ENCODE measurements at places on chromosomes 5 and 9. TPM values are rescaled to one million over a fixed set of nuclear protein-coding genes. Genes with fewer than 3 reads are reported as not detected.

The TTC23L gene
- total RNA-seq, result not detected

The OR1B1 gene
- total RNA-seq, result not detected

The GADD45G gene
- total RNA-seq, result 16.6 TPM

The PFN3 gene
- total RNA-seq, result not detected

The THOC3 gene
- total RNA-seq, result 11.2 TPM

The TEX48 gene
- total RNA-seq, result not detected

The DAPK1 gene
- total RNA-seq, result 2.7 TPM

The SLC36A2 gene
- total RNA-seq, result 37.4 TPM

The IFNA2 gene
- not detected for total RNA-seq

The SPINK13 gene
- not detected for total RNA-seq

The INSL6 gene
- not detected for total RNA-seq

The PKD2L2 gene
- total RNA-seq, result 1.3 TPM

The TICAM2 gene
- 2.1 TPM for total RNA-seq

The CDX1 gene
- not detected for total RNA-seq

The CENPP gene
- 5.9 TPM for total RNA-seq

The QRFP gene
- total RNA-seq, result not detected

The CFAP157 gene
- total RNA-seq, result not detected

The DPYSL3 gene
- total RNA-seq, result 26.8 TPM

The PWWP2A gene
- total RNA-seq, result 7.3 TPM

The SLC6A18 gene
- not detected for total RNA-seq

The CDC25C gene
- total RNA-seq, result not detected

The WNK2 gene
- total RNA-seq, result 35.5 TPM

The SSNA1 gene
- total RNA-seq, result 56.7 TPM

The PHF24 gene
- total RNA-seq, result 0.04 TPM

The IRX1 gene
- not detected for total RNA-seq

The GPX8 gene
- total RNA-seq, result 1.9 TPM

The FCN2 gene
- not detected for total RNA-seq

The GRXCR2 gene
- total RNA-seq, result not detected

The REEP2 gene
- 6.6 TPM for total RNA-seq

The TAF11L10 gene
- not detected for total RNA-seq

The CATSPER3 gene
- total RNA-seq, result 1.8 TPM

The CCL27 gene
- 0.50 TPM for total RNA-seq

The ALAD gene
- total RNA-seq, result 29.0 TPM

The UGT3A2 gene
- not detected for total RNA-seq

The CCL28 gene
- 0.17 TPM for total RNA-seq

The GPSM1 gene
- total RNA-seq, result 1.8 TPM

The FCN1 gene
- total RNA-seq, result 1.1 TPM

The GRIA1 gene
- 0.42 TPM for total RNA-seq

The PTGR1 gene
- 12.2 TPM for total RNA-seq

The ADGRD2 gene
- total RNA-seq, result not detected

The PROB1 gene
- total RNA-seq, result 86.7 TPM

The THBS4 gene
- 174 TPM for total RNA-seq

The TMC1 gene
- not detected for total RNA-seq

The SARDH gene
- total RNA-seq, result 0.59 TPM

The OR1Q1 gene
- total RNA-seq, result not detected

The ZNF169 gene
- total RNA-seq, result 2.0 TPM

The TSSK1B gene
- total RNA-seq, result not detected

The PMPCA gene
- total RNA-seq, result 57.6 TPM

The MCIDAS gene
- not detected for total RNA-seq

The LHFPL2 gene
- 3.9 TPM for total RNA-seq

The NDUFS6 gene
- 61.5 TPM for total RNA-seq

The SPATA6L gene
- total RNA-seq, result 0.22 TPM

The MACROH2A1 gene
- total RNA-seq, result 108 TPM

The SH3RF2 gene
- total RNA-seq, result 39.3 TPM

The FCHO2 gene
- total RNA-seq, result 18.0 TPM

The PCA3 gene
- not detected for total RNA-seq

The C9orf43 gene
- not detected for total RNA-seq
